Head of caudate nucleus (tissue), 42 donors: ENCODE measurements at places on chromosomes 7 and 10.
A peak's percentile ranks its signal among the peaks of the same experiment; 100 is the strongest.

DNA sequence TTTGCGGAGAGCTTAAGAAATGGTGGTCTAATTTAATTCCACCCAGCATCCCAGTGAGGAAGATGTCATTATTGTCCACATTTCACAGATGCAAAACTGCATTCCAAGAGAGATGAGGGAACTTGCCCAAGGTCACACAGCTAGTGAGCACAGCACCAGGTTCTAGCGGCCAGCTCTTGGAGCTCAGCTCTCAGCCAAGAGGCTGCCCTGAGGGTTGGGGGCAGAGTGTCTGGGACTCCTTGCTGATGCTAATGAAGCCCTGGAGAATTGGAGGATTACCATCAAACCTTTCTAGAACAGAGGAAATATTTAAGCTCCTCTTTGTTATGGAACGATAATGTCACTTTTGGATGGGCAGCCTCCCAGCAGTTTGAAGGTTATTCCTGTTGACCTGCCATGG is 48.0 kb downstream of the PLPP4 start:
- no peak for DNase-seq

DNA sequence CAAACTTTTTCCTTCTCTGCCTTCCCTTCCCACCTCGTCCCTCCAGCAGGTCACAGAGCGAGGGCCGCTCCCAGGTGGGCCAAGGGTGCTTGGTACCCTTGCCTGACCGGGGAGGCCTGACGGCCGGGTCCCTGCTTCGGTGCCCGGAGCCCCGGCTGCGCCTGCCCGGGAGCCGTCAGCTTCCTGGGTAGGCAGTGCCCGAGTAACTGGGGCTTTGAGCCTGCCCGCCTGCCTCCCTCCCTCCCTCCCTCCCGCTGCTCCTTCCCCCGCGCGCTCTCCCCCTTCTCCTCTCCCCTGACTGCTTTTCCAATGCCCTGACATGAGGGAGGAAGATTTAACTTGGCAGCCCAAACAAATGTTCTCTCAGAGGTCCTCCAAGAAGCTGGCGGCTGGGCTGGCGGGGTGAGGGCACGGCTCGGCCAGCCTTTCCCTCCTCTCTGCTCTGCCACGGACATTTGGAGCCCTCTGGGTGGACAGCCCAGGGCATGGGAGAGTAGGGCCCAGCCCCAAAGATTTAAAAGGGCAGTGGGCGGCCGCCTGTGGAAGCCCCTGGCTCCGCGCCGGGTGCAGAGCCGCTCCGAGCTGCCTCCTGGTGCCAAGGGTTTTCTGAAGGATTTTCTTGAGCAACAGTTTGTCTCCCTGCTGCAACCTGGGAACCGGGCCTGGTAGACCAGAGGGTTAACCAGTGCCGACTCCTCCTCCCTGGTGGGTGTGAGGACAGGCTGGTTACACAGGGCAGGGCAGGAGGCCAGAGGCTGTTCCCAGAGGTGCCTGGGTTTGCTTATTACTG is 2.0 kb downstream of the ZMIZ1 start:
- peak; percentile 84 for DNase-seq

- DNase-seq, result no peak
Measured at GRCh38 chr7:98969386-98969785, 91.1 kb downstream of the TRRAP start.

GRCh38 chr7:109284943-109285342 is 715.3 kb downstream of the DNAJB9 start:
- no peak for DNase-seq

- no peak for DNase-seq
Measured at GRCh38 chr7:113918946-113919345, at the start of gene PPP1R3A. PPP1R3A (minus strand) TSS chr7:113919009; CDS start chr7:113918996, 13 bp downstream.

DNA sequence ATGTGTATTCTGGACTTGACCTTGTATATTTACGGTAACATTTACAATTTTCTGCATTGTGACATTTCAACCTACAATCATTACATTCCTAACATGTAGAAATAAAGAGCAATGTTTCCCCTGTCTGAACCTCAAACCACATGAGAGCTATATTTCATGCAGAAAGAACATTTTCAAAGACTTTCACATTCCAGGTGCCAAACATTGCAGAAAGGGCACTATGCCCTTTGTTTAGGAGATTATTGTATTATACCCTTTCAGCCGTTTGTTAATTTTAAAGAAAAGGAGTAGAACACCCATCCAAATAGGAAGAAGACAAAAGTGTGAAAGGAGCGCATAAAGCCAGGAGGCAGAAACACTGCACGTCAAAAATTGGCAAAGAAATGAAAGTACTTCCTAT is 260.4 kb downstream of the RELN start:
- DNase-seq, result no peak

DNA sequence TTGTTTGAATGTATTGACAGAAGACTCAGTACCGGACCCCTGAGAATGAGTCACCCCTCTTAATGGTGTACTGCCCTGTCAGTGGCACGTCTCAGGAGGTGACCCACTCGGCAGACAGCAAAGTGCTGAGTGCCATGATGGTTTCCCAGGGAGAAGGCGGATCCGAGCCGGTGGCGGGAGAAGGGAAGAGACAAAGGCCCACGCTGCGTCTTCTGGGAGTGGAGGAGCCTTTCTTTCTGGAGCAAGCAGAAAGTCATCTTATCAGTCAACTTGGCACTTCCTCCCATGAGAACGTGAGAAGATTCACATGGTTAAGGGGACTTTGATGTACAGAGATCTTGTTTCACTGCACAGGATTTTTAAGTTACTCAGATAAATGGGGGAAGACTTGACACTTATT is 14.6 kb upstream of the PPP2R2D start:
- no peak for DNase-seq

- peak; percentile 51 for DNase-seq
Measured at GRCh38 chr7:48035967-48036478, 680 bp downstream of the C7orf57 start.

DNA sequence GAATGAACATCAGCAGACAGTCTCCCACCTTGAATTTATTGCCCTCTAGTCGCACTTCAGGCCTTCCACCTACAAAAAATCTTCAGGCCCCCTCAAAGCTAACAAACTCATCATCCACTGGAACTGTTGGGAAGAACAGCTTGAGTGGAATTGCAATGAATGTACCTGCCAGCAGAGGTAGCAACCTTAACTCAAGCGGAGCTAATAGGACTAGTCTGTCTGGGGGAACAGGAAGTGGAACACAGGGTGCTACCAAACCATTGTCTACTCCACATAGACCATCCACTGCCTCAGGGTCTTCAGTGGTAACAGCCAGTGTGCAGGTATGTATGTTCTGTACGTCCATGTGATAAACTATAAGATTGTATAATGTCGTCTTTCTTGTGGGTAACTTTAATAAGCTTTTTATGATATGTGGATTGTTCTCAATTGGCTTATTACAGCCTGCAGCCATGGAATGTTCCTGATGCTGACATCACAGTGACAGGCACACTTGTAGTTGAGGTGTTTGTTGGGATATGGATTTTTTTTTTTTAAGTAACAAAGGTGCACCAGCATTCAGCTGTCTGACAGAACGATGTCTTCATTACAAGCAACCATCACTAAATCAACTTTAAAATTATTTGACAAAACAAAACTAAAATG is 53.3 kb downstream of the UBN2 start:
- no peak for DNase-seq

- no peak for DNase-seq
Measured at GRCh38 chr7:101905203-101905865, 87.9 kb downstream of the CUX1 start.

DNA sequence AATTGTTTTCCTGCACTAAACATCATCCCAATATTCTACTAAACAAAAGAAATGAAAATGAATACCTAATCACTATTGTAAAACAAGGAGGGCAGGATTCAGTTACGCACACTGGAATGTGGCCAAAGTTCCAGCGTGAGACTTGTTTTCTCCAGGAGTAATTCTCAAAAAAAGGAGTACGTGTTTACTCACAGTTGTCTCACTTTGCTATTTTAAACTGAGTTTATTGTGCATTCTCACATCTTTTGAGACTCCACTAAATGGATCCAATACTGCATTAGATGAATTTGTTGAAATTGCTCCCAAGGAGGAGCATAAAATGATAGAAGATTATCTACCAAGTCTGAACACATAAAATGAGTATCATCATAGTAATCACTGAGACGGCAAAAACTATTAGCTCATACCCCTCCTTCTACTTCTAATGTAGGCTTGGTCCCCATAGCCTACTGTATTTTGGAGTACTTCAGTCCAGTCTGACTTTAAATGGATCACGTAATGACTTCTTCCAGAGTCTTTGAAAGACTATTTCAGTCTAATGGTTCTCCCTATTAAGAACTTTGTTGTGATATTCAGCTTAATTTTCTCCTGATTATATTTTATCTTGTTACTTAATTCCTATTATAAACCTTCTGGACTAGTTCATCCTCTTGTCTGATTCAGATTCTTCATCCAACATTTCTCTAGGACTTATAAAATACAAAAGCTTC is 3.8 kb downstream of the GRM3 start:
- DNase-seq, result no peak

DNA sequence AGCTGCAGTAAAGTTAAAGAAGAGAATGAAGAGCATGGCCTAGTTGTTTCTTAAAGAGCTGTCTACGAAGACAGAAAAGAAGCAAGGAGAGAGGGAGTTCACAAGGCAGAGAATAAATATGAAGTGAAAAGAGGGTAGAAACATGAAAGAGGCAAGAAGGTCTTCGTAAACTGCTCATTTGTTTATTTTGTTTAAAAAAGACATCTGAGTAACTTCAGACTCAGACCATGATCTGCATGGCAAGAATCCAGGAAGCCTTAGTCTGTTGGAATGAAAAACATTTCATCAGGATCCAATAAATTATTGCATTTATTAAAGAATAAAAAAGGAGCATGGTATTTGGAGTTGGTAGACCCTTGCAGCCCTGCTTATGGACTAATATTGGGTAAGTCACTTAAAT is 151.1 kb downstream of the SEM1 start:
- DNase-seq, result no peak

DNA sequence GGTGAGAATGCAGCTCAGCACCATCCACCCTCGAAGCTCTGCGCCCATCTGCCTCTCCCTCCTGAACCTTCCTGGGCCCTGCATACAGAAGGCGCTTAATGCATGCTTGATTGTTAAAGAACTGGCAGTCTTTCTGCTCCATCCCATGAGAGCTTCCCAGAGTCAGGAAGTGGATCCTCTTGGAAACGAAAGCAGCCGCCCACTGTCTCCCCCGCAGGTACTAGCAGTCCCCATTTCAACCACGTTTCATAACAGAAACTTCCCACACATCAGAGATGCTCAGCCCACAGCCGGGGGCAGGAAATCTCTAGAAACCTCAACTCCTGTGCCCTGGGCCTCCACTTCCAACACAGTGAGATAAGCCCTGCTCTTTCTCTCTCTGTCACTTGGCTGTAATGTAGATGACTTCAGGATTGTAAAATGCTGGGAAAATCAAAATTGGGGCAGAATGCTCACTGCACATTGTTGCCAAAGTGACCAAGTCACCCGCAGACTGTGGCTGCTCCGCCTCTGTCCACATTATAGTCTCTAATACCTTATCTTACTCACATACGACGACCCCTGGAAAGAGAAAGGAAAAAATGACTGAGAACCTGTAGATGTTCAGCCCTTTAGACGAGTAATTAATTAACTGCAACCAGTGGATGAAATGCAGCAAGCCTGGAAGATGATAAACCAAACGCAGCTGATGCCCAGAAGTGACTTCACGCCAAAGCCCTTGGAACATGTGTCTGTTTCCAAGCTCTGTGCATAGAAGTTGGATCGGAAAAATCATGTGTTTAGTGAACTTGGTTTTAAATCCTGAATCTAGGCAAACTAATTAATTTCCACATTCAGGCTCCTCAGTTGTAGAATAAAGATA is 28.5 kb downstream of the GSDME start:
- DNase-seq, result peak; percentile 88

DNA sequence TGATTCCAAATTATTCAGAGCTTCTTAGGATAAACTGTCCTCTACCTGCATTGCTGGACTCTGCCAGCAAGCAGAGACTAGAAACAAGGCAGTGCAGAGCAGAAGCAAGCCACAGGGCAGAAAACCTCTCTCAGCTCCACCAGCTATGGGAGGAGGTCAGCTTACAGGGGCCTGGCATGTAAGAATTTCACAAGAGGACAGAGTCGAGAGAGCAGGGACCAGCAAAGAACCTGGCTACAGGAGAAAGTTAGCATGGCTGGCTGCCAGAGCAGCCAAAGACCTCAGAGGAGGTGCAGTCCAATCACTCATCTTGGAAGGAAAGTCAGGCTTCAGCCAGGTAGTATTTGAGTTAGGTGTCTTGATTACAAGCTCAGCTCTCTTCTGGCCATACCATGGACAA is 62.9 kb downstream of the ENO4 start:
- no peak for DNase-seq

DNA sequence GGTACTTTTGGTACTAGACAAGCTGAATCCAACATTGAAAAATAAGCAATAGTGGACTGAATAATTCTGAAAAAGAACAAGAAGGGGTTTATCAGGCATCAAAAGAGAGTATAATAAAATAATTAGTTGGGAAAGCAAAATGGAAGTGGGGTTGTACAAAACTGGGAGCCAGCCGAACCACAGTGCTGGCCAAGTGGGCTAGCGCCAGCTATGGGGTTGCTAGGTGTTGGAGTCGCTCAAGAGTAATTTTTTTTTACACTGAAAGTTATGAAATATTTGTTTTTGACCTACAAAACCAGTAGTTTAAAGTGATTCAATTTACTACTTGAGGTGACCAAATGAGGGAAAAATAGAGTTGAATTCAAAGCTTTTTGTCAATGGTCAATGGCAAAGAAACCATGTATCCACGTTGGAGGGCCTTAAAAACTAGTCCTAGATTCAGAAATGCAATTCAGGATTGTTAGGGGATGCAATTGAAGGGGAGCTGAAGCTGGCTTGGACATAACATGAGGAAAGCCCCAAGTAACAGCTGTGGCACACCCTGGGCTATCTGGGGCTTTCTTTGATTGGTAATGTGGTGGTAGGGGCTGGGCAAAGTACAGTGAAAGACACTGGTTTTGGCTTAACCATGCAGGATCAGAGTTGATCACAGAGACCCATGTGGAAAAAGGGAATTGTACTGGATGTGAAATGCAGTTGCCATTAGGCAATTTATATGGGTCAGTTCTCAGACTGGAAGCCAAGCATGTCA is 28.3 kb upstream of the MSMB start:
- DNase-seq, result no peak

GRCh38 chr7:48298779-48299178 is 127.5 kb downstream of the ABCA13 start:
- no peak for DNase-seq

- DNase-seq, result no peak
Measured at GRCh38 chr7:145398758-145399157, 562.9 kb upstream of the TPK1 start.

GRCh38 chr7:121197455-121197854 is 131.3 kb upstream of the WNT16 start:
- no peak for DNase-seq

GRCh38 chr10:5492929-5493576 is 6.3 kb downstream of the CALML5 start:
- DNase-seq, result no peak

- no peak for DNase-seq
Measured at GRCh38 chr10:98272245-98272644, 4.3 kb upstream of the LOXL4 start.

DNA sequence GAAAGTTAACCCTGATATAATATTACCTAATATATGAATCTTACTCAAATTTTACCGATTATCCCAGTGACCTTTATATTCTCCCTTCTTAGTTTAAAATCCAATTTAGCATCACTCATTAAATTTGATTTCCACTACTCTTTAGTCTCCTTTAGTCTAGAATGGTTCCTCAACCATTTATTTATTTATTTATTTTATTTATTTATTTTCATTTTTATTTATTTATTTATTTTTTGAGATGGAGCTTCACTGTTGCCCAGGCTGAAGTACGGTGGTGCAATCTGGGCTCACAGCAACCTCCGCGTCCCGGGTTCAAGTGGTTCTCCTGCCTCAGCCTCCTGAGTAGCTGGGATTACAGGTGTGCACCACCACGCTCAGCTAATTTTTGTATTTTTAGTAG is 92.8 kb downstream of the LCOR start:
- DNase-seq, result no peak
